COR-L47 (cell line): ENCODE measurements at places on chromosomes 2 and 18.

GRCh38 chr2:20592106-20593071 is 58.5 kb downstream of the HS1BP3 start:
- DNase-seq = no peak

DNA sequence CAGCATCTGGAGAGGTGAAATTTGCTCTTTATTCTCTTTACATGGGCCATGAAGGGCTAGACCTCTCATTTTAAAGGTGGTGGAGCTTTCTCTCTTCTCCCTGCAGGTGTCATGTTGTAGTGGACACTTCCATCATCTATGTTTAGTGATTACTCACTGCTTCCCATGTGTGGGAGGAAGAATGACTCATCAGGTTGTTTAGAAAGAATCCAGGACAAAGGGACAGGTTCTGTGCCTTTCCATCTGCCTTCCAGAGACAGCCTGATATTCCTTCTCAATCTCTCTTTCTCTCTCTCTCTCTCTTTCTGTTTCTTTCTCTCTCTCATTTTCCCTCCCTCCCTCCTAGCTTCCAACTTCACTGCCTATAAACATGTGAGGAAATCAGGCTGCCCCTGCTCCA is 38.7 kb downstream of the SCG2 start:
- peak; percentile 75 for DNase-seq

GRCh38 chr2:160388464-160389263 is 104.9 kb downstream of the RBMS1 start:
- DNase-seq = no peak

DNA sequence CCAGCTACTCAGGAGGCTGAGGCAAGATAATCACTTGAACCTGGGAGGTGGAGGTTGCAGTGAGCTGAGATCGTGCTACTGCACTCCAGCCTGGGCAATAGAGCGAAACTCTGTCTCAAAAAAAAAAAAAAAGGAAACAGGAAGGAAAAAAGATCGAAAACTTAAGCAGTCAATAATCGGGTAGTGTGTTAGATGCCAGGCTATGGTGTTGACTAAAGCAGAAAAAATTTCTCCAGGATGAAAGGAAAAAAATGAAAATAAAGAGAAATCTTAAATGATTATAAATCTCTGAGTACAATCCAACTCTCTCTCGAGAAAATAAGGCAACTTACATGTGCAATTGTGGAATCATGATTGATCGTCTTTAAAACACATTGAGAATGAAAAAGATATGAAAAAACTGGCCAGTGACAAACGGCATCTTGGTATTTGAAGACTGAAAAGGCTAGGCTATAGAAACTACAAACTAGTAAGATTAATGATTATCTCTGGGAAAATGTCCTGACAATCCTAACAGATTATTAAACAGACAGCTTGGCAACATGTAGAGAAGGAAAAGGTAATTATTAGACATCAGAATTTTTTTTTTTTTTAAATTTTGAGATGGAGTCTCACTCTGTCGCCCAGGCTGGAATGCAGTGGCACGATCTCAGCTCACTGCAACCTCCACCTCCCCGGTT is 16.3 kb upstream of the EPHA4 start:
- DNase-seq = no peak

- DNase-seq = no peak
Observed at GRCh38 chr2:132896073-132896472, 226.1 kb upstream of the LYPD1 start.

- peak; percentile 72 for DNase-seq
Observed at GRCh38 chr18:5073026-5073944, 123.8 kb downstream of the AKAIN1 start.

- peak; percentile 55 for DNase-seq
Observed at GRCh38 chr2:106542746-106543359, 55.7 kb downstream of the CD8B2 start.

- DNase-seq = no peak
Observed at GRCh38 chr2:39741871-39742270, 37.2 kb downstream of the THUMPD2 start.

DNA sequence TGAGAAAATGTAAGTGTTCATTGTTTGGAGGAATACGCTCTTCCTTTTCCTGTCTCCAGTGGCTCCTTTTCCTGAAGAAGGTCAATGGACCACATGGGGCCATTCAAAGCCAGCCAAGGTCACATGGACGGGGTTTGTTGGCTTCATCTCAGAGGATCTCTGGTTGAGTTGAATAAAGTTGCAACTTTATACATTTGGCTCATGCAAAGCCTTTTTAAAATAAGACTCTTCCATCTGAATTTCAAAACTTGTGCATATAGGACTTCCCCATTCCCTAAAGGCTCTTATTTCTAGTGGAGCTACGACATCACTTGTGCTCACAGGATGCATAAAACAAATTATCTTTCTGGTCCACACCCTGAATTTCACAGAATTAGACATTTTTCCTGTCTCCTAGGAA is 235.5 kb downstream of the CMPK2 start:
- DNase-seq = no peak

DNA sequence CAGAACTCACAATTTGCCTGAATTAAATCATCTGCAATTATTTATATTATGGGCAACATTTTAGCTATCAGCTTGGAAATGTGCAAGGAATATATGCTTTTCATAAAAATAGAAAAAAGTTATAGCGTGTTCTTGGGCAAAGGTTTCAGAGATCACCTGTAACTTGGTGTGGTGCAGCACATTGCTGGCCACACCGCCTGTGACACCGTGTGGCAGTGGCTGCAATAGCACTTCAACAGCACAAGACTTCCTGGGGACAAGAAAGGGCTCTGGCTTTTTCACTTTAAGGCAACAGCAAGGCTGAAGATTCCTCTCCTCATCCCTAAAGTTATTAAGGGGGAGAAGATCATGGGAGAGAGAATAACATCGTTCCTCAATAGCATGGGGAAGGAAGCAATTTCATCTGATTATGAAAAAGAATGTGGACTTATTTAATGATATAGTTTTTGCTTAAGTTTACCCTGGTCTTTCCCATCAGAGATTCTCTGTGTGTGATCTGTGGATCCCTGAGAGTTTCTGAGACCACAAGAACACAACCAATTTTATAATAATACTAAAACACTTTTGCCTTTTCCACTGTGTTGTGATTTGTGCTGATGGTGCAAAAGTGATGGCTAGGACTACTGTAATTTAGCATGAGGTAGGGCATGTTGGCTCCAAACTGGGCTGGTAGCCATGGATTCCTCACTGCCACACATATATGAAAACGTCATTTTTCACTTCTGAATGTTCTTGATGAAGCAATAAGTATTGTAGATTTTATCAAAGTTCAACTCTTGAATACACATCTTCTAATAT is 15.0 kb upstream of the SERPINB3 start:
- peak; percentile 31 for DNase-seq

DNA sequence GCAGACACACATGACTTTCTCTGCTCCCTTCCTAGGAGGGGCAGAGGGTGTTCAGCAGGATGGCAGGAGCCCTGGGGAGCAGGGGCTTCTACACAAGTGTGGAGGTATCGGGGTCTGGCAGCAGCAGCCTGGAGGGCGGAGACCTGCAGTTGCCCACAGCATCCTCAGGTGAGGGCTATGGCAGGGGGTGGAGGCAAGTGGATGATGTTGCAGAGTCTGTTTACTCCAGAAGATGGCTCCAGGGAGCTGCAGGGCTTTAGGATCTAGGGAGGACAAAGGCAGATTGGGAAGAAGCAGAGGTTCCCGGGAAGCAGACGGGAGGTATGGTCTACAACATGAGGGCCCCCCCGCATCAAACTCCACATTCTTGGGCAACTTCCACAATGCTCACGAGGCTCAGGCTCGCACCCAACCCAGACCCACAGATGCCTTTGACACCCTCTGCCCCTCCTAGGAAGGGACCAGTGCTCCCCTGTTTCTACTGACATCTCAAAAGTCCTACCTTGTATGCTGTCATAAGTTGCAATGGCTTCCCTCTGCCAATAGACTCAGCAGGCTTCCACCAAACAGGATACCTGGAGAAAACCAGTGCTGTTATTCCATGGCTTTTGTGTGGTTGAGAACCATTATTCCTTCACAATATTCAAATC is 12.0 kb upstream of the ATP6V1C2 start:
- DNase-seq = peak; percentile 62

DNA sequence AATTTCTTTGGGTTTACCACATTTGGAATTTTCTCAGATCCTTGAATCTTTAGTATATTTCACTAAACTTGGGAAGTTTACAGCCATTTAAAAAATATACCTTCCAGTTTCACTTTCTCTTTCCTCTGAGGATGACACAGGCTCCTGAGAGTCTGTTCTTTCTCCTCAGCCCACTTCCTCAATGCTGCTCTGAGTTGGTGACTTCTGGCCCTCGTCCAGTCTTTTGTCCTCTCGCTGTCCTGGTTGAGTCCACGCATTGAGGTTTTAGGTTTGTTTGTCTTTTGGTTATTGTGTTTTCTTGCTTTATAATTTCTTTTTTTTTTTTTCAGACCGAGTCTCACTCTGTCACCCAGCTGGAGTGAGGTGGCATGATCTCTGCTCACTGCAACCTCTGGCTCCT is 40.7 kb upstream of the GALR1 start:
- no peak for DNase-seq
